Bone marrow (tissue), 2 donors: ENCODE measurements at places on chromosomes 3 and 15.

- DNase-seq = no peak
Observed at GRCh38 chr3:16124636-16125035, 49.8 kb upstream of the GALNT15 start.

DNA sequence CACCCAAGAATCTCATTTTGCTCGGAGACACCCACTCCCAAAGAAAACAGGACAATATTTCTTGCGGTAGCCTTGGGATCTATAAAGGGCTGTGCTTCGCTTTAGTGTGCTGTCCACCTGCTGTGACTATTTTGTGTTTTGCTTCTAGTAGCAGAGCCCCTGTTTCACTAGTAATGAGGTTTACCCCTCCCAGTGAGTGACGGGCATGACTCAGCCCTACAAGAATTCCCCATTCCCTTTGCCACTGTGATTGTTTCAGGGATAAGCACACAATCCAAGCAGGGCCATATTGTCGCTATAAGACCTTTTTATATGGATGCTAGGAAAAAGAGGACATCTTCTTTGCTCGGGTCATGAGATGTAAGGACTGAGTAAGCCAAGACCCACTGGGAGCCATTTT, 62.5 kb upstream of the FOXB1 start:
- no peak for DNase-seq

GRCh38 chr3:37028329-37028728, 35.0 kb downstream of the MLH1 start:
- no peak for DNase-seq

GRCh38 chr3:128556907-128557306, 63.9 kb upstream of the GATA2 start:
- DNase-seq = peak; percentile 57

DNA sequence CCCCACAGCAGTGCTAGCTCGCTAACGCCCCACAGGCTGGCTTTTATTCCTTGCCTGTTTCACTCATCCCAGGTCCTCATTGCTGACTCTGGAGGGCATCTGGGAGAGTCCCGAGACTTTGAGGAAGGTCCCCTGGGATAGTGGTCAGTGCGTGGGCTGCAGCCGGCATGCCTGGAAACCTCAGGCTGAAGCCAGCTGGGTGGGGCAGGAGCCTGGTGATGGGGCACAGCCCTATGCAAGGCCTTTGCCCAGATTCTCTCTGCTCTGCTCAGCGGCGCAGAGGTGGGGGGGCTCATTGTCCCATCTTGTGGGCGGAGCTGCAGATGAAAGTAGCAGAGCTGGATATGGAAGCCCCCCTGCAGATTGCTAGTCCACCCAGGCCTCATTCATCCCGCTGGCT, 55.7 kb upstream of the SMAD6 start:
- DNase-seq = no peak

- DNase-seq = no peak
Observed at GRCh38 chr3:27312044-27312668, 57.0 kb downstream of the NEK10 start.

- DNase-seq = no peak
Observed at GRCh38 chr3:191085091-191085490, 114.0 kb upstream of the OSTN start.

- DNase-seq = no peak
Observed at GRCh38 chr3:141482245-141482922, 4.4 kb upstream of the RASA2 start.

DNA sequence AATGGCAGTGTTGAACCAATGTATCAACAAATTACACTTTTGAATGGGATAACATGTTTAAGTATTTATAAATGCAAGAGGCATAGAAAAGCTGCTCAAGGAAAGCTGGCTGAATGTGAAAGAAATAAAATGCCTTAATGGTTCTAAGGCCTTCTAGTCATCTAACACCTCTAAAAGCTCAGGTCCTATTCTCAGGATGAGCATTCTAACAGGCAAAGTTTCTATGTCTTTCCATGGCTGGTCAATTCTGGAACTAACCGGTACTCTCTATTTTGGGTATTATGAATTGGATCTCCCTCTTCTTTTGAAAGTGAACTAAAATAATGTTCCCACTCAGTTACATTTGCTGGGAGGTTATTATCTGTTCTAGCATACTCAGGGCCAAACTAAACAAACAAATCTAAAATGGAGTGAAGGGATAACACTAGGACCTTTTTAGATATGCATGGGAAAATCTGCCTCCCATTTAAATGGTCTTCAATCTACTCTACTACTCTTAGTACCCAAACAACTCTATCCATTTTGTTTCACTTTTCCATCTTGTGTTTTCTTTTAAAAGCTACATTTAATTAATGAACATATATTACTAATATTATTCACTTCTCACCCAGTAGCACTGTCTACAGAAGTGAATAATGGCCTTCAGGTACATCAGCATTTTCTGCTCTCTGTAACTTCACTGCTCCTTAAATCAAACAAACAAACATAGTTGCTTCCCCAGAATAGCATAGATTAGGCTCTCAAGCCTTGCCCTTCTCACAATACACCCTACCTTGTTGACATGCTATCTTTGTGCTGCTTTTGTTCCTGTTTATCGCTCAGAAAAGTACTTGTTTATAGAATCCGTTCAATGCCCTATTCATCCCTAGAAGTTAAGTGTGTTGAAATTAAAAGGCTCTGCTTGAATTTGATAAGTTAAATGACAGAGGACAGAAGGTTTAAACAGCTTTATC, 46.4 kb downstream of the CBLB start:
- no peak for DNase-seq

GRCh38 chr3:187403768-187404288, 35.6 kb downstream of the RTP4 start:
- no peak for DNase-seq

DNA sequence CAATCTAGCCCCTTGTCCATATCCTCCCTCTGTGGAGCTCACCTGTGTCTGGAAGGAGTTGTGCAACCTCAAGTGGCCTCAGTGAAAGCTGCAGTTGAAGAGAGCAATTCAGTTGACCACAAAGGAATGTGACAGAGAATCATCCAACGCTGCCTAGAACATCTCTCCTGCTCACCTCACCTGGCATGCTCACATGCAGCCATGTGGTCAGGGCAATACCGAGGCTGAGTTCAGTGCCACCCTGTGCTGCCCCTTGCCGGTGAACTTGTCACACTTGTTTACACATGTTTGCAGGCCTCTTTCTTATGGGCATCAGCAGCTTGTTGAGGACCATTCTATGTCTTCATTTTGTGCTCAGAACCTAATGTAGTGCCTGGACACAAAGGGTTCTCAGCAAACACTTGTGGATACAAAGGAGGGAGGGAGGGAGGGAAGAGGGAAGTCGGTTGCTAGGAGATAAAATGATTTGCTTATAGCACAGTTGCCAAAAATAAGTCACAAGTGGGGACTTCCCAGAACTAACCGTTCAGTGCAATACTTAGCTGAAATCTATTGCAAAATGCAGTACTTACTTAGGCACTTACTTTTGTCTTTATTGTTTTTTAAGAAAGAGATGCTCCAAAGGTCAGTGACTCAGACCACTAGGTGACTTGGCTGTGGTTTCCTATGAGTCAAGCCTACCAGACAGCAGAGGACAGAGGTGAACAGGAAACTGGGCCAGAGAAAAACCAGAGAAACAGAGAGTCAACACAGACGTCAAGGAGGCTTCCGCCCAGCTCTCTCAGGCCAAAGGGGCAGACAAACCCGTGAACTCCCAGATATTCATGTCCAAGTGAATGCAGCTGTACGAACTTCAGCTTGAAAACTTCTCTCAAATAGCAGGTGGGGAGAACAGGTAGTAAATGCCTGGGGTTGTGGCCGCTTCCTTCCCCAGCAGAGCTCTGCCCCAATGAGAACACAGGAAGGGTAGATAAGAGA, 227.8 kb upstream of the CTNNB1 start:
- DNase-seq = peak; percentile 92

GRCh38 chr3:104101736-104102135, 1265.0 kb upstream of the ALCAM start:
- DNase-seq = no peak

DNA sequence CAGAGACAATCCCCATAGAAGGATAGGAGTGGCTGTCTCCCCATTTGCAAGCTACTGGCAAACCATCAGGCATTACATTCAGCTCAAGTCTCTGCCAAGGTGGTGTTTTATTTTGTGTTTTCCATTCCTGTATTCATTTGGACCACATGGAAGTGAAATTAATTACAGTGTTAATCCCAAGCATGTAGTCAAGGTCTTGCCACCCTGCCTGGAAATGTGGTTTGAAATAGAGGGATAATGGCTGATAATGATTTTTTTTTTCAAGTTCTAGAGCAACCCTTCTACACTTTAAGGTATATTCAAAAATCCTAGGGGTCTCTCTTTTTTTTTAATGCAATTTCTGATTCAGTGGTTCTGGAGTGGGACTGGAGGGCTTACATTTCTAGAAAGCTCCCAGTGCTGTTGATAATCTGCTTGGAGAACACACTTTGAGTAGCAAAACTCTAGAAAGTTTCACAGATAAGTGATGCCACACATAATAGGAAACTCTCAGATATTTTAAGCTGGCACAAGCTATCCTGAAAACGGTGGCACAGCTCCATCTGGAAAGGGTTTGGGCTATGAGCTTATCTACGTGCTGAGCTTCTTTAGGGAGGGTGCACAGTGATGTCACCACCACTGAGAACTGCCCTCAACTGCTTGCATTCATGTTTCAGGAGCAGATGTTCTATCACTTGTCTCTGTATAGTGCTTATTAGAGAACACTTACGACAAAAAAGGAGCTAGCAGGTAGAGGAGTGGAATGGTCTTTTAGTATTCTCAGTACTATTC, 140.1 kb upstream of the IL12A start:
- DNase-seq = no peak

DNA sequence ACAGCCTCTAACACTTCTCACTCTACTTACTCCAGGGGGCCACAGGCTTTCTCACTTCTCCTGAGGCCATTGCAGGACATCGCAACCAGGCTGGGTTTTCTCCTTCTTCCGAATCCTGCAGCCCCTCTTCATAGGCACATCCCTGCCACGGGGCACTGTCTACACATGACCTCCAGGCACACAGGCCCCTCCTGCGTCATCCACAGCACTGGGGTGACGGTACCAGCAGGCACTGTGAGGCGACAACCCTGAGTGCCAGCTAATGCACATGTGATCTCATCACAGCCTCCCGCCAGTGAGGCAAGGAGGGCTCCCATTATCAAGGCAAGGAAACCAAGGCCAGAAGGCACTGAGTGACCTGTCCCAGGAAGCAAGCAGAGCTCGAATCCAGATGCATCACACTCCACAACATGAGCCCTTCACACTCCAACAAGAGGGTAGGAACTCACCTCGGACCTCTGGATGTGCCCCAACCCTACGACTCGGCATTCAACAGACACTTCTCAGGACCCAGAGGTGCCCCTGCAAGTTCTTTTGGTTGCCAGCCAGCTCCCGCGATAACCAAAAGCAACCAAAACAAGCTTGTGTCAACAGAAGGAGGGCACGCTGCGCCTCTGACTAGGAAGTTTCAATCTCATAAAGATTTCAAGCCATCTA, 16.7 kb downstream of the FAM174B start:
- no peak for DNase-seq

DNA sequence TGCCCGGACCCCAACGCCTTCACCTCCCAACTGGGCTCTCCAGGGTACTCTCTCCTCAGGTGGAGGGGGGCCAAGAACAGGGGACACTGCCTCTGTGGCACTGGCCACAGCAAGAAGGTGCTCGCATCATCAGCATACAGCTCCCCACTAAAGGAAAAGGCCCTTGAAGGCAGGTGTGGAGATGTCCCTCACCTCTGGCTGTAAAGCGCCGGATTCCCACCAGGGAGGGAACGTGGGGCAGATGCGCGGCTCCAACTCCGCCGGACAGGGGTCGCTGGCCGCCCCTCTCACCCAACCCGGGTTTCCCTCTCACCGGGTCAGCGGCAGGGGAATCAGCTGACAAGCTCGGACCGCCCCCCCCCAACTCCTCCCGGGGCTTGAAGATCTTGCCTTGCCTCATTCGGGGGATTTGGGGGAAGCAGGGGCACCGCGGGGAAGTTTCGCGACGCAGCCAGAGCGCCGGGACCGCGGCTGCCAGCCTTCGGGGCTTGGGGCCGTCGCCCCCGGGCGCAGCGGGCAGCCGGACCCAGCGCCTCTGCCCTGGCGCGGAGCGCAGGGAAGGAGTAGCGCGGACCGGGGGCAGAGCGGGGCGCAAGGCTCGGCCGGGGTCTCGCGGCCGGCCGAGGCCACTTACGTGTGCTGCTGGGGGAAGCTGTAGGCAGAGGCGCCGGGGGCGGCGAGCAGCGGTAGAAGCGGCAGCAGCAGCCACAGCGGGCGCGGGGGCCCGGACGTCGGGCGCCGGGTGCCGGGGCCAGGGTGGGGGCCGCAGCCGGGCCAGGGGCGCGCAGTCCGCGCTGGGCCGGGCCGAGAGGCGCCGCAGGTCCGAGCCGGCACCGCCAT, 630 bp downstream of the CACNA2D2 start:
- DNase-seq = no peak

DNA sequence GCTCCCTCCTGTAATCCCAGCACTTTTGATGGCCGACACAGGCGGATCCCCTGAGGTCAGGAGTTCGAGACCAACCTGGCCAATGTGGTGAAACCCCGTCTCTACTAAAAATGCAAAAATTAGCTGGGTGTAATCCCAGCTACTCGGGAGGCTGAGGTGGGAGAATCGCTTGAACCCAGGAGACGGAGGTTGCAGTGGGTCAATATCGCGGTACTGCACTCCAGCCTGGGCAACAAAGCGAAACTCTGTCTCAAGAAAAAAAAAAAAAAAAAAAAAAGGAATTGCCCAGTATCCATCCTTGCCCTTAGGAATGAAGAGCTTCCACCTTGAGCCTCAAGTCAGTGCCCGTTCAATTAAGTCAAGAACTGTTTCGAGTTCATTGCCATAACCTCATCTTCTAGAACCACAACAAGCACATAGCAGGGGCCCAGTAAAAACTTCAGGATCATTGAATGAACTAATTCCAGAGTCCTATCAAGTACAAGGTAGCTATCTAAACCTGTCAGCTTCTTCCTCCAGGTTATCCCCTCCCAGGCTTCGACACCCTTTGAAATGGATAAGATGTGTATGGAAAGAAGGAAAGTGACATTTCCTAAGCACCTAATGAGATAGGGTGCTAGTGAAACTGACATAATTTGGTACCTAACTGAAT, 826 bp downstream of the DBR1 start:
- DNase-seq = no peak
